Activated CD4-positive, alpha-beta T cell treated with anti-CD3 and anti-CD28 coated beads, Interleukin-2, amount 50 U/mL, for 4 hours (primary cell): ENCODE measurements at places on chromosomes 3 and 15.

GRCh38 chr3:50264383-50264963 lies 4.5 kb upstream of the SEMA3B start:
- no peak for DNase-seq

GRCh38 chr3:46293991-46294833 lies 52.0 kb downstream of the CCR3 start:
- DNase-seq, result no peak

- DNase-seq, result no peak
These were observed 507.3 kb downstream of the PYDC2 start for GRCh38 chr3:191968299-191968698.

DNA sequence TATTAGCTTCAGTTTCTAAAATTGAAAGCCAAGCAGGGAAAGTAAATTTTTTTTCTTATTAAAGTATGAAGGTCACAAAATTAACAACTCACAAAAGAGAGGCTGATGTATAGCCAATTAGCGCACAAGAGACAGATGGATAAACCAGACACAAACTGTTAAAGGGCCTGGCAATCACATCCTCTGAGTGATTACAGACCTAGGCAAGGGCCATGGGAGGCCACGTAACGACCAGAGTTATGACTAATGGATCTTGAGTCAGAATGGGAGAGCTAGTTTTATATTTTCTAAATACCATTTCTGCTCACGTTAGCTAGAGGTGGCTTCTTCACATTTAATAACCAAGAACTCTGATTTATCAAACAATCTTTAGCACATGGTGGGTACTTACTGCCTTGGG lies 17.8 kb upstream of the SCAMP5 start:
- no peak for DNase-seq
